NCI-H2171 (cell line): ENCODE measurements at places on chromosomes 16 and 17.

DNA sequence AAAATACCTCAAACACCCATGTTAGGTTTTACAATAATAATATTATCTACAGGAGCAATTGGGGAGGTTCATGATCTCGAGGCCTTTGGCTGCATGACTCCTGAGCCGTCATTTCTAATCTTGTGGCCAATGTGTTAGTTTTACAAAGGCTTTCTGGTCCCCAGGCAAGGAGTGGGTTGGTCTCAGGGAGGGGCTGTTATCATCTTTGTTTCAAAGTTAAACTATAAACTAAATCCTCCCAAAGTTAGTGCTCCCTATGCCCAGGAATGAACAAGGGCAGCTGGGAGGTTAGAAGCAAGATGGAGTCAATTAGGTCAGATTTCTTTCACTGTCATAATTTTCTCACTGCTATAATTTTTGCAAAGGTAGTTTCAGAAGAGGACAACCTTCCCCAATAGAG lies 9.1 kb upstream of the CCL5 start:
- no peak for DNase-seq

DNA sequence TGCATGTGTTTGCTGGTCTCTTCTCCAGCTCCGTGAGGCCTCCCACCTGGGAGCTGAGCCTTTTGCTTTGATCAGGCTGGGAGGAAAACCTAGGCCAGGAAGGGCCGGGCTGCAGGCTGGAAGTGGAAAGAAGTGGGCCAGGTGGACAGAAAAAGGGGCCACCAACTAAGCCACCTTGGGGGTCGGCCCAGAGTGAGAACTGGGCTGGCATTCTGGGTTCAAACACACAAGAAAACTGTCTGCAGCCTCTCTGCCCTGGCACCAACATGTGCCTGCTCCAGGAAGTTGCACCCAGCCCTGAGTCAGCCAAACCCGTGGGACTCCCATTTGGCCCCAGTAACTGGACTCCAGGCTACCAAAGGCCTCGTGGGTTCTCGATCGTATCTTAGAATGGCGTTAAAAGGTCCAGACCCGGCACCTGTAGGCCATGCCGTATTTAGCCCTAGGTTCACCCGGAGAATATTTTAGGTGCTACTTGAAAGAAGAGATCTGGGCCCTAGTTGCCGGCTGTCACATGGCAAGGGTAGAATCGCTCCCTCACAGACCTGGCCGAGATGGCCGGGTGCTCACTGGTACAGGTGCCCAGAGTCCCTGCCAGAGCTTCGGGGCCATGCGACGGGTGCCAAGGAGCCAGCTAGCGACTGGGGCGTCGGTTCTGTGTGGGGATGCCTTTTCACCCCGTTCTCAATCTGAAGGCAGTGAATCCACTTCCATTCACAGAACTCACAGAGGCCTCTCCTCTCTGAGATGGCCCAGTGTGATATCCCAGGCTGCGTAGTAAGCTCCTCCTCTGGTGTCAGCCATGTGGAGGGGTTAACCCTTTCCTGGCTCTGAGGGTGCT lies 236.6 kb downstream of the MRTFB start:
- no peak for DNase-seq

GRCh38 chr17:27520491-27521185 lies 64.4 kb downstream of the KSR1 start:
- no peak for DNase-seq

- no peak for DNase-seq
Observed at GRCh38 chr17:76458580-76459490, 5.9 kb upstream of the UBE2O start.

GRCh38 chr17:21453144-21453898 lies 77.2 kb downstream of the KCNJ12 start:
- DNase-seq = peak; percentile 29

DNA sequence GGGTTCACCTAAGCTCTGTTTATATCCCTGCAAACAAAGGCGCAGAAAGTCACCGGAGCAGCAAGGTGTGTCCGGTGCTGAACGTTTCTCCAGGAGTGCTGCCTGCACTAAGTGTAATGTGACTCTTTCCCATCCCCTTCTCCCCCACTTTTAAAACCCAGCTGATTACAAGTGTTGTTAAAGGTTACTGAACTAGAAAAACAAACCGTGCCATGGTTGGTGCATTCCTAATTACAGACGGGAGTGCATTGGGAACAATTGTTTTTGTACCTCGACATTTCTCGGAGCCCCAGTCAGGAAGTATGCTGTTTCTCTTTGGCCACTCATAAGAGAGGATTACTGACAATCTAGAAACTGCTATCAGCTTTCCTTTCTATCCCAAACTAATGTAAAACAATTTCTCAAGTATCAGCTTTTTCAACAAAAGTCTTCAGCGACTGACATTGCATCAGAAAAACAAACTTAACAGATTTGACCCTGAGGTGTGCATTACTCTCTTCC lies 441.0 kb upstream of the SALL1 start:
- DNase-seq = no peak

DNA sequence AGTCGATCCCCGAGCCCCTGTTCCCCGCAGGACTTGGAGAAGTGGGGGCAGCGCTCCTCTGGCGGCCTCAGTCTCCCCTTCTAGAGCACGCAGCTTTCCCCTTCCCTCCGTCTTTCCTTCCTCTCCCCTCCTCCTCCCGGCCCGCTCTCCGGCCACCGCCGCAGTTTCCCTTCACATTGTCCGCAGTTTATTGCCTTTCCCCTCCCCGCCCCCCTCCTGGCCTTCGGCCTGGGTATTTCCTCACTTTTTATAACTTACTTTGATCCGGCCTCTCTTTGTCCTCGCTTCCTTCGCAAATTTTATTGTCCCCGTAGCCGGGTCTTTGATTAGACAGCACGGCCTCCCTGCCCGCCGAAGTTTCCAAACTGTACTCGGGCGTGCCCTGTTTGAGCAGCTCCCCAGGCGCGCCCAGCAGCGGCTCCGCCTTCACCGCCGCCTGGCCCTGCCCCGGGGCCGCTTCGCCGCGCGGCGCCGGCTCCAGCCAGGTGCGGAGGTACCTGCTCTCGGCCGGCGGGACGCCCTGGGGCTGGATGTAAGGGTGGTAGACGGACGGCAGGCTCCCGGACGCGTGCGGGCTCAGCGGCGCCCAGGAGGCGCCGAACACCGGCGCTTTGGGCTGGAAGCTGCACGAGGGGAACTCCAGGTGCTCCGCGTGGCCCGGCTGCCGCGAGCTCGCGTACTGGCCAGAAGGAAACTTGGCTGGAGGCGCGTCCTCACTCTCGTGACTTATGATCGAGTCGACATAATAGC lies 488 bp downstream of the HOXB9 start:
- DNase-seq = no peak

DNA sequence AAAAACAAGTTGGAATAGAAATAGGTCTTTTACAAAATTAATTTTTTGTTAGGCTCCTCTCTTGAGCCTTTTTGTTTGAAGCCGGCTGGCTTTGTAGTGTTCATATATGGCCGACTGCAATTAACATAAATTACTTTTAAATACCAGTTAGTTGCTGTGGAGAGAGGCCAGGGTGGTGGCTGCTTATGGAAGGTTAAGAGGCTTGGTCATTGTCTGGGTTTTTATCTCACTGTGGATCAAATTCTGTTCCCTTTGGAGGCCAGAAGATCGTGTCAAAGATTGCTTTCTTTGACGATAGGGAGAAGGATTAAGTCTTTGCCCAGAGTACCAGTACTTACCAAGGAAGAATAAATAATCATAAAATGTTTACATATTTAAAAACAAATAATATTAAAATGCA lies 39.9 kb downstream of the MSI2 start:
- no peak for DNase-seq

- no peak for DNase-seq
Observed at GRCh38 chr16:13305019-13305755, 403.8 kb downstream of the SHISA9 start.

- no peak for DNase-seq
Observed at GRCh38 chr17:2965621-2966595, 97.5 kb downstream of the OR1D5 start.

- DNase-seq = no peak
Observed at GRCh38 chr17:32913593-32913992, 14.4 kb upstream of the TMEM98 start.

GRCh38 chr17:63939884-63940283 lies 7.8 kb upstream of the CD79B start:
- DNase-seq = no peak

DNA sequence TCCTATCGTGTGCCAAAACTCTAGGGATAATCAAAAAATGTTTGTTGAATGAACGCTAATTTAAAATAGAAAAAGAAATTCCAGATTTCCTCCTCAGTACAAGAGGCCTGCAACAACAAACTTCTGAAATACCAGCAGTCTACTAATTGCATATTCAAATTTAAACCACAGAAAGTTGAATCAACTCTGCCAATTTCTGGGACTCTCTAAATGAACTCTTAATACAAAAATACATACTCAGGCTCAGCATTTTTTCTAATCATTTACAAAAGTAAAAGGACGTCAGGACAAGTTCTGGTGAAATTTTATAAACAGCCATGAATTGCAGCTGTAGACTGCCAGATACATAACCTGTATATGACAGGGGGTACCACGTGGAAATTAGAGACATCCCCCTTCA lies 49.0 kb downstream of the KANSL1 start:
- DNase-seq = no peak

GRCh38 chr17:16818821-16819683 lies 129.0 kb downstream of the CCDC144A start:
- no peak for DNase-seq

DNA sequence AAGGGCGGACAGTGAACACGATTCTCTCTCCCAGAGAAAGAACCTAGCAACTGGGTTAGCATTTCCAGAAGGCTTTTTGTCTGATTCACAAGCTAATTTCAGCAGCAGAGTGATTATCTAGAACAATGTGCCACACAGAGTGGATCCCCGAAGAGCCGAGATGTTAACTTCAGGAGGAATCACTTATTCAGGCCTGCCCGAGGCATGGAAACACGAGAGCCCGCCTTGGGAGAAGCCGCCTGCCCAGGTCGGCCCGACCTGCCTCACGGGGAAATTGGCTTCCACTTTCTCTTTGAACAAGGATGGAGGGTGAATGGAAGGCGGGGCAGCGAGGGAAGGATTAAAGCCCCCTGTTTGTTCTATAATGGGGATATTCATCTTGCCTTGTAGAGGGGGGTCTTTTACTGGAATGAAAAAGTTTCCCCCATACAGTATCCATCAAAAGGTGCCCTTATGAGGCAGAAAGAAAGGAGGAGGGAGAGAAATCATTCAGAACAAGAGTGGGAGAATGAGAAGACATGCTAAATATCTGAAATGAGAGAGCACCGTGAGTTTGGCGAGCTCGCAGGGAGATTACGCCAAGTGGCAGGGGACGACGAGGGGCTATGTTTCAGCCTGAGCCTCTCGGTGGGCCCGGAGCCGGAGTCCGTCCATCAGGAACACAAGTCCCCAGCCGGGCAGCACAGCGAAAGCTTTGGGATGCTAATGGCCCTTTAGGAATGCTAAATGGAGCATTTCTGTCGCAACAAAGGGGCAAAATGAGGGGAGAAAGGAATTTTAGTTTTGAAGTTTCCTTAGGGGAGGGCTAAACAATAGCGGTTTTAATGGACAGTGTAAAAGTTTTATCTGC lies 33.0 kb downstream of the NTN1 start:
- no peak for DNase-seq

- DNase-seq = no peak
Observed at GRCh38 chr16:12752159-12752558, 51.5 kb downstream of the CPPED1 start.

DNA sequence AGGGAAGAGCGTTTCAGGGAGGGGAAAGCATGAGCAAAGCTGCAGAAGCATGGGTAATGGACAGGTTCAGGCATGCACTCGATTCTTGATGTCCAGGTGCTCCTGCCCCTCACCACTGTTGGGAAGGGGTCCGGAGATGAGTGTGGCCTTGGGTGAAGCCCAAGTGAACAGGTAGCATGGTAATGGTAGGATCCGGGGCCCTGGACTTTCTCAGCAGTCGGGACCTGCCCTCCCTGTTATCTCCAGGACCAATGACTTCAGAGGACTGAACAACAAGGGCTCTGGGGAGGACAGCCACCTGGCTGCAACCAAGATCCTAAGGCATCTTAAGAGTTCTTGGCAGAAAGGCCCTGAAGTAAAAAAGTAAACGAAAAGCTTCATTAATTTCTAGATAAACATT lies 306.8 kb downstream of the CPPED1 start:
- no peak for DNase-seq

GRCh38 chr17:27473190-27473747 lies 17.0 kb downstream of the KSR1 start:
- no peak for DNase-seq

DNA sequence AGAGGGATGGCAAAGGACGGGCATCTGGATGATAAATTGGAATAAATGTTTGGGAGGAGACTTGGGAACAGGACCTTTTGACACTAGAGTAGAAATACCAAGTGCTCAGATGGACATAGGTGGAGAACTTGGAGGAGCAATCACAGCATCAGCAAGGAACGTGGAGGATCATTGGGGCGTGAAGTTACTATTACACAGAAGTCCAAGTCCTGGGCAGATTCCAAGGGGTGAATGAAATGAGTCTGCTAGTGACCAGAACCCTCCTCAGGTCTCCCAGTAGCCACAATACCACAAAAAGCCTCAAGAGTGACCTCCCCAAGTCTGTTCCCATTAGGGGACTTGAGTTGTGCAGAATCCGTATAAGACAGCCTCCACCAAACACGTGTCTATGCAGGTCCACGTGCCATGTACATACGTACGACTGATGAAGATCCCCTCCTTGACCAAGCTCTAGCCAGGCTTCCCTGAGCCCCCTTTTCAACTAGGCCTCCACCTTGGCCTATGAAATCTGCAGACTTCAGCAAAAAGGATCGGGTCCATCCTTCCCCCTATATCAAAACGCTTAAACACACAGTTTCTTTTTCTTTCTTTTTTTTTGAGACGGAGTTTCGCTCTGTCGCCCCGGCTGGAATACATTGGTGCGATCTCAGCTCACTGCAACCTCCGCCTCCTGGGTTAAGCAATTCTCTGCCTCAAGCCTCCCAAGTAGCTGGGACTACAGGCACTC lies 2.2 kb downstream of the C17orf67 start:
- DNase-seq = no peak

DNA sequence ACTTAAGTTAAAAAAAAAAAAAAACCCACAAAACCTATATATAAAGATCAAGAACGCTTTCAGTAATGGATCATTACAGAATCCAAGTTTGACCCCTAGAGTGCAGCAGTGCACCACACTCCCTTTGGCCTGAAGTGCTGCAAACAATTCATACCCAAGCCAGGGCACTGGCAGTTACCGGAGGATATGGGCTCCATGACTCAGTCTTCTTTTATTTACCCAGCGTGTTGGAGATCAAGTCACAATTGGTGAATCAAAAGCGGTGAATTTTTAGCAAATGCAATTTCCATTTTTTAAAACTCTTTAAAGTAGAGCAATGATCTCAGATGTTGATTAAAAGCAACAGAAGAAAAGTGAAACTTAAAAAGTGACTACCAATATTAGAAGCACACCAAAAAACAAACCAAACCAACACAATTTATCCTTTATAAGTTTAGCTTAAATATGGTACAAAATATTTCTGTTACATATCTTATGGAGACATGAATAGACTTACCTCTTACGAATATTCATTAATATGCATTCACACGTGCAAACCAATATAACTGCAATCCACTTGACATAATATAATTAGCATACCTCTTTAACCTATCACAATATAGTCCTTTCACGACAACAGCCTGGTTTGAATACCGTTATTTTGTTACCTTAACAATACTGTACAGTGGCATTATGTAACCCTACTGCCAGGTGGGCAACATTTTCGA lies 46.3 kb downstream of the ZNF652 start:
- DNase-seq = peak; percentile 29
